Muscle of back (tissue), 13 donors: ENCODE measurements at places on chromosomes 2 and 18.

GRCh38 chr2:140085674-140086073 is 1305.5 kb upstream of the NXPH2 start:
- DNase-seq = no peak

DNA sequence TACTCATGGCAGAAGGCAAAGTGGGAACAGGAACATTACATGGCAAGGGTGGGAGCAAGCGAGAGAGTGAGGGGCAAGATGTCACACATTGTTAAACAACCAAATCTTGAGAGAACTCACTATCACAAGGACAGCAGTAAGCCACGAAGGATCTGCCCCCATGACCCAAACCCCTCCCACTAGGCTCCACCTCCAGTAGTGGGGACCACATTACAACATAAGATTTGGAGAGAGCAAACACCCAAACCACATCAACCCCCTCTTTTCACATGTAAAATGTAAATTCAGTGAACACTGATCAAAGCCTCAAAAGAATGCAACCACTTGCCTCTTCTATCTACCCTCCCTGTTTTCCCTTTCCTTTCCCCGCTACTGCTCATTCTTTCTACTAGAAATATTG is 43.6 kb upstream of the TNP1 start:
- DNase-seq = no peak

GRCh38 chr18:8982416-8983183 is 119.9 kb upstream of the NDUFV2 start:
- DNase-seq = peak; percentile 79

DNA sequence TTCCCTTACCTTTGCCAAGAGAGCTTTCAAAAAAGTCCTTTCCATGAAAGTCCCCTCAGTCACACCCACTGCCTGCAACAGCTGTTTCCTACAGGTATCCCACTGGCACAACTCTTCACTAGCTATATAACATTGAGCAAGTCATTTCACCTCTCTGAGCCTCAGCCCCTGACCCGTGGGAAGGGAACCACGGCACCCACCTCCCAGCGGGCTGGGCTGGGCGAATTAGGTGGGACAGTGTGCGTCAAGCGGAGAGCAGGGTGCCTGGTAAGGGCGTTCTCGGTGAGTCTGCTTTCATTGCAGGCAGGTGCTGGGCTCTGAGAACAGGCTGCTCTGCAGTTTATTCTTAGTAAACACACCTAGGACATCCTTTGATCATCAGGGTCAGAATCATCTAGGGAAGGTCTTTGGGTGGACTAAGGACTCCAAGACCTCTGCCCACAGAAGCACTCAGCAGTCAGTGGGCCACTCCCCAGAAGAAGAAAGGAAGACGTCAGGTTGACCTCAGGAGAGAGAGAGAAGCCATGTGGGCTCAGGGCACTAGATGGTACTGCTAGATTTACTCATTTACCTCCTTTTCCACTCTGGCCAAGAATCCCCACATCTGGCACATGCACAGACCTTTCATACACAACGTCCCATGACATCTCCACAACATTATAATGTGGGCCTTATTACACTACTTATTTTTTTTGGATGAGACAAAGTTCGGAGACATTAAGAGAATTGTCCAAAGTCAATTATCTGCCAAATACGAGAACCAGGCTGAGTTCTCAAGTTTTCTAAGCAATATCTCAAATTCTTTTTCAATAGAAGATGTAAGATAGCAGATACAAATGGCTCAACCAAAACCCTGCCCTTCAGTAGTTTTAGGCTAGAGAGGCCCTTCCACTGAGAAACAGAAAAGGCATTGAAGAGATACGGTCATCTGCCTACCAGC is 79.9 kb downstream of the GALNT14 start:
- DNase-seq = no peak

- no peak for DNase-seq
Observed at GRCh38 chr2:110800611-110801402, 68.4 kb downstream of the ACOXL start.
